ENCODE measurements at places on chromosomes 5 and 9.

GRCh38 chr9:130860458-130861316 lies 25.6 kb downstream of the ABL1 start:
- DNase-seq: no peak

GRCh38 chr9:69882998-69883565 lies 62.5 kb downstream of the CFAP95 start:
- DNase-seq: no peak

- DNase-seq: peak; percentile 21
These were observed 669.9 kb downstream of the PTPRD start for GRCh38 chr9:9942764-9943424.

GRCh38 chr9:17622141-17622540 lies 43.3 kb downstream of the SH3GL2 start:
- no peak for DNase-seq

DNA sequence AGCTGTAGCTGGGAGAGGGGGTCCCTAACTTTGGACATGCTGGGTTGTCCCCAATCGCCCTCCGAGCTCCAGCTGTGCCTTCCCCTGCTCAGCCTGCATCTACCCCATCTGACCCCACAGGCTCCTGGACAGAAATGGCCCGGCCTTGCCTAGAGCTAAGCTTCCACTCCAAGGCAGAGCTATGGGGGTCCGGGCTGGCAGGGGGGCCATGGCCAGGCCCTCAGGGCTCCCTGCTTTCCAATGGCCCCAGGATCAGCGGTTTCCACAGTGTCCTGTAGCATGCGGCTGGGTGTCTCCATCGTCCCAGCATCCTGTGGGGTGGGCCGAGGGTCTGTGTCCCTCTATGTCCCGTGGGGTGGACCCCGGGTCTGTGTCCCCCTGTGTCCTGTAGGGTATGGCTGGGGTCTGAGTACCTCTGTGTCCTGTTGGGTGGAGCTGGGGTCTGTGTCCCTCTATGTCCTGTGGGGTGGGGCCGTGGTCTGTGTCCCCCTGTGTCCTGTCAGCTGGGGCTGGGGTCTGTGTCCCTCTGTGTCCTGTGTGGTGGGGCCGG lies 130.6 kb downstream of the RXRA start:
- no peak for DNase-seq

DNA sequence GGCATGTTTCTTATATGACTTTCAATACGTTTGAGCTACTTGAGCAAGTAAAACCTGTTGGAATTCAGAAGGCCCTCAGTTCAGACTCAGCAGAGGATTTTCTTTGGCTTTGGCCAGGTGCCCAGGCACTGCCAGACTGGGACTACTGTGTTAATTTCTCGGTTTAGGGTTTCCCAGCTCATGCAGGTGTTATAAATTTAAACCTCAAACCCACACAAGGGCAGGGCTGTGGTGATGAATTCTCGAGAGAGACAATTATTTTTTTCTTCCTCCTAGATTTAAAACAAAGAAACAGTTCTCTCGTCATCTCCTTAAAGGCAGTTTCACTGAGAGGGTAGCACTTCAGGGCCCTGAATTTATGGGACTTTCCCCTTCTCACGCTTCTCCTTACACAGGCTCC lies 406.0 kb upstream of the PIK3R1 start:
- DNase-seq: peak; percentile 24

DNA sequence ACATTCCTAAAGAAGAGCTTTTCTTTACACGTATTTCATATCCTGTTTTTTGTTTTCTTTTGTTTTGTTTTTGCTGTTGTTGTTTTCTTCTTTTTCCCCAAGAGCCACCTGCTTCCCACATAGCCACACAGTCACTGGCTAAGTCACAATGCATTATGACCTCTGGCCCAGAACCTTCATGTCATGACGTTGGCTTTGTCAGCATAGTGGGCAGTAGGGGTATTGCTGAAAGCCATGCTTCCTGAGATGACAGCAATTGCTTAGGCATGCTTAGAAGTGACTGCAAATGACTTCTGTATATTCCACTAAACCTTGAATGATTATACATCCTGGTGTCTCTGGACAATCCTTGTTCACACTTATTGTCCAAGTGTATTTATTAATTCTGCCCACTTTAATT lies 375.8 kb downstream of the TAF11L14 start:
- DNase-seq: no peak

DNA sequence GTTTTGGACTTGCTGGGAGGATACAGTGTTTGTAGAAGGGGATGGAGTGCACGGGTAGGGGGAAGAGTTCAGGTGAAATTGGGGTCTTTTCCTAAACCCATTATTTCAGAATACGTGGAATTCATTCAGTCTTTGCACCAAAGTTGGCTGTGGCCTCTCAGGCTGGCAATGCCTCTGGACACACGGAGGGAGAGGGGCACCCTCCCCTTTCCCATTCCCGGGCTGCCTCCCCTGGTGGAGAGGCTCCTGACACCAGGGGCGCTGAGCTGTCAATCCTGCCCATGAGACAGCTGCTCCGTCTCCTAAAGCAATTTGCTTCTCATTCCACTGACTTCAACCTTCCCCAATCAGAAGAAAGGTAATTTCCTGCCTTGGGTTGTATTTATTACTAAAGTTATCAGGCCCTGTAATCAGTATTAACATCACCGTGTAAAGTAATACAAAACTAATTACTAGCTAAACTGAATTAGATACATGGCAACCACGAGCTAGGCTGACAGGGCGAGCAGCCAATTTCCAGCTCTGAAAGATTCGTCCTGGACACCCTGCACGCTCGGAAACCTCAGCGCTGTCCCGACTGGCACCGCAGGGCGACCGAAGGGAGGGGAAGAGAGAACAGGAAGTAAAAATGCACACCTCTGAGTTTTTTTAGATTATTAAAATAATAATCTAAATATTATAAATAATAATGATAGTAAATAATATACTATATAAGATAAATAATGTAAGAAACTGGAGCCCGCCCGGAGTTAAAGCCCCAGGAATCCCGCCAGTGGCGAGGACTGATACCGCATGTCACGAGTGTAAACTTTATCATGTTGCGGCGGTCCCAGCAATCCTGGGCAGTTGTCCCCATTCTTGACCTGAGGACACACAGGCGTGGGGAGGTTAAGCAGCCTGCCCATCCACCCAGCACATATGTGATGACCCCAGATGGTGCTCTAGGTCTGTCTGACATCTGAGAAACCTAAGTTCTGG lies 6.9 kb upstream of the OLFM1 start:
- DNase-seq: no peak

- DNase-seq: no peak
These were observed 79.4 kb upstream of the ADRB2 start for GRCh38 chr5:148746826-148747535.

- no peak for DNase-seq
These were observed 48.2 kb downstream of the ANXA1 start for GRCh38 chr9:73199886-73200285.

- DNase-seq: no peak
These were observed 41.1 kb upstream of the PLPP6 start for GRCh38 chr9:4620881-4621555.

GRCh38 chr9:78781681-78782080 lies 484.8 kb downstream of the PSAT1 start:
- DNase-seq: no peak

DNA sequence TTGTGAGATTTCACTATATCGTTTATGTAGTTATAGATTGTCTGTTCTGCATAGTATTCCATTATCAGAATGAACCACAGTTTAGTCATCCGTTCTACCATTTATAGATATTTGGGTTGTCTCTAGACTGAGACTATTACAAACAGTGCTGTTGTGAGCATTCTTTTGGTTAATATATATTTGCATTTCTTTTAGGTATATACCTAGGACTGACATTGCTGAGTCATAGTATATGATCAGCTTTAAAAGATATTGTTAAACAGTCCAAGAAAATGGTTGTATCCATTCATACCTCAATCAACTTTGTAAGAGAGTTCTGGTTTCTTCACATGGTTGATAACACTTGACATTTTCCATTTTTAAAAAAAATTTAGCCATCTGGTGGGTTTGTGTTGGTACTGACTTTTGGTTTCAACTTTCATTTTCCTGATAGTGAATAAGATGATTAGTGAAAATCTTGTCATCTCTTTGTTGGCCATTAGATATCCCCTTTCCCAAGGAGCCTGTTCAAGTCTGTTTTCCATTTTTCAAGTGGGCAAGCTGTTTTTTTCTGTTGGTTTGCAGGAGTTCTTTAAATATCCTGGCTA lies 22.9 kb upstream of the ADAM19 start:
- DNase-seq: no peak

DNA sequence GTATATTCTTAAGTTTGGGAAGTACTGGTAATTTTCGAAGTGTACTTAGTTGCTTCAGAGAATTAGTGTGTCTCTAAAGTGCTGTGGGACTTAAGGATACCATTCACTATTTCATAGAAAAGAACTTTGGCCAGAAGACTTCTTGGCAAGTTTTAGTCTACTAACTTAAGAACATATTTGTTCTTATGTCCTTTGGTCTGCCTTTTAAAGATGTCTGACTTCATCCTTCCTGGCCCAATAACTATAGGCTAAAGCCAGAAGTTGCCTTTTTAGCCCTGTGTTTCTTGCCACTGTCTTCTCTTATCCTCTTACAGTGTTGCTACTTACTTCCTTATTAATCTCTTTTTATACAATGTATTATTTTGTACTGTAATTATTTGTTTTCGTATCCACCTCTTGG lies 6.3 kb downstream of the RBM27 start:
- DNase-seq: no peak

DNA sequence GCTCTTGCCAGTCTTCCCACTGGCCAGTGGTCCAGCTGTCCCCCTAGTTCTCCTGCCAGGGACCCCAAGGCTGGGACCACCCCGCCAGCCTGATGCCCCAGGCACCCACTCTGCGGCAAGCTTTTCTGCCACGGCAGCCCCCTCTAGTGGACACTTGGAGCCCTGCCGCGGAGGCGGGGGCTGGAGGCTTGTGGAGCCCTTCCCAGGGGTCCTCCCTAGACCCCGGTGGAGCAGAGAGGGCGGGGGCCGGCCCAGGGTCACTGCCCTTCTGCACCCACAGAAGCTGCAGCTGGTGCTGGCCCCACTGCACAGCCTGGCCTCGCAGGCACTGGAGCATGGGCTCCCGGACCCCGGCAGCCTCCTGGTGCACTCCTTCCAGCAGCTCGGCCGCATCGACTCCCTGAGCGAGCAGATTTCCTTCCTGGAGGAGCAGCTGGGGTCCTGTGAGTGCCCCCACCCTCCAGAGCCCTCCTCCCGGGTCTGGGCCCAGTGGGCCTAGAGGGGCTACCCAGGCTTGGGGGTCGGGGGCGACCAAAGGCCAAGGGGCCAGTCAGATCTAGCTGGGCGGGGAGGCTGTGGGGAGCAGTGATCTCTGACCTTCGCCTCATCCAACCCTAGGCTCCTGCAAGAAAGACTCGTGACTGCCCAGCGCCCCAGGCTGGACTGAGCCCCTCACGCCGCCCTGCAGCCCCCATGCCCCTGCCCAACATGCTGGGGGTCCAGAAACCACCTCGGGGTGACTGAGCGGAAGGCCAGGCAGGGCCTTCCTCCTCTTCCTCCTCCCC lies 9.1 kb downstream of the EGFL7 start:
- no peak for DNase-seq

- DNase-seq: no peak
These were observed 28.5 kb upstream of the PUM3 start for GRCh38 chr9:2872250-2872930.

GRCh38 chr5:45779874-45780671 lies 83.9 kb upstream of the HCN1 start:
- no peak for DNase-seq

- no peak for DNase-seq
These were observed 175.0 kb downstream of the MLLT3 start for GRCh38 chr9:20447291-20447690.

DNA sequence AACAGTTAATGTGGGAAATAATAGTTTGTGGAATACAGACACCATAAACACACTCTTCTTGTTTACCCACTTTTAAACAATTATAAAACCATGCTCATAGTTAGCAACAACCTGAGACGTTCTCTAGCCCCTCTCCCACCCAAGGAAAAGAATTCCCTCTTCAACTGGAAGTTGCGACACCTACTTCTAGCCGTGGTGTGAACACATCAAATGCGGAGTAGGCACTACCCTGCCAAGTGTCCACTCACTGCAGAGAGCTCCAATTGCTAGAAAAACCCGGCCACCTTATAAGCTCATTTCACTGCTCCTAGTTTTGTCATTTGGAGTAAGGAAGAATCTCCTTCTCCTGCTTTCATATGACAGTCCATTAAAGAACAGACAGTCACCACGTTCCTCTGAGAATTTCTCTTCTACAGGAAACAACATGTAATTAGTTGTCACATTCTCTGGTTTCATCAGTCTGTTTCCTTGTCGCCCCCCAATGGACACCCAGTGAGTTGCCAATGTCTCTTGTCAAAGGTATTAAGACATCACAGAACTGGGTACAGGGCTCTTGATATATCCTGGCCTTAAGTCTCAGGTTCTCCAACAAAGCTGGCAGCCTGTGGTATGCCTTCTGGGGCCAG lies 47.3 kb downstream of the PRLR start:
- no peak for DNase-seq

GRCh38 chr9:13863112-13863511 lies 450.8 kb downstream of the NFIB start:
- DNase-seq: peak; percentile 37

DNA sequence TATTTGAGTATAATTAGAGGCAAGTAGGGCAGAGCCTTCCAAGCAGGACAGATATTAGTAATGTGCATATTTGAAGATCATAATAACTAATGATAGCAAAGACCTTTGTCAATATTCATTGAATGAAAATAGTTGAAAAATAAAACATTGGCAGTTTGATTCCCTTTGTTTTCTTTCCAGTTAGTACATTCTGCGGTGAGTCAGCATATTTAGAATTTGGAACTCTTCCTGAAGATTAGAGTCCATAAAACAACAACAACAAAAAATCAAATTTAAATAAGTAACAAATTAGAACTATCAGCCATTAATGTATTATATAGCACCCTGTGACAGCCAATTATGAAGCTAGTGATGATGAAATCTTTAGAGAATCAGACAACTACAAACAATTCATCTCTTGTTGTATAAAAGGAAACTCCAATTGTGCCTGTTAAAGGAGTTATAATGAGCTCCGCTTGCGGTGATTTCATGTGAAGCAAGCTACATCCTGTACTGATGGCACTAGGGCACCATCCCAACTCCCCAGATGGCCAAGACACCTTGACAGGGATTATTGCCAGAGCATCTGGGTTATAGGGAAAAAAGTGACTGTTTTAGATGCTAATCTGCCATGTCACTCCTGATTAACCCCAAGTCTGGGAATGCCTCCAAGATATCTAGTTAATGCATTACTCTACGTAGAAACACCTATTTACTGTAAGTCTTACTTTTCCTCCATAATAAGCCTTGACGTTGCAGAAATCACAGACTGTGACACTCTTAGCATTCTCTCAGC lies 6.8 kb downstream of the IFNA8 start:
- DNase-seq: no peak

DNA sequence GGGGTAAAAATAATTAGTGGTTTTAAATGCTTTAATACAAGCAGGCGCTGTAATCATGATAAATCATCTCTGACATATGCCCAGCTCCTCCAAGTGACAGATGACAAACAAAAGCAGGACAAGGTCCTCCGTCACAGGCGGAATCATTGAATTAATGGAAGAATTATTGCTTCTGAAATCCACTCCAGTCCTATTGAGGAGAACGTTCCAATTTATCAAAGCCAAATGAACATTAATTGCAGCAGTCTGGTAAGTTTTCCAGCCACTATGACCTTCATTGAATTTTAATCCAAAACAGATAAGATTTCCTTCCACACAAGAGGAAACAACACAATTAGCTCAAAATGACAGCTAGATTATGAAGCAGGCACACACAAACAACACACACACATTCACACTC lies 136.8 kb downstream of the ASTN2 start:
- DNase-seq: no peak
